GM04503 (cell line): ENCODE measurements at places on chromosomes 16 and 17.

DNA sequence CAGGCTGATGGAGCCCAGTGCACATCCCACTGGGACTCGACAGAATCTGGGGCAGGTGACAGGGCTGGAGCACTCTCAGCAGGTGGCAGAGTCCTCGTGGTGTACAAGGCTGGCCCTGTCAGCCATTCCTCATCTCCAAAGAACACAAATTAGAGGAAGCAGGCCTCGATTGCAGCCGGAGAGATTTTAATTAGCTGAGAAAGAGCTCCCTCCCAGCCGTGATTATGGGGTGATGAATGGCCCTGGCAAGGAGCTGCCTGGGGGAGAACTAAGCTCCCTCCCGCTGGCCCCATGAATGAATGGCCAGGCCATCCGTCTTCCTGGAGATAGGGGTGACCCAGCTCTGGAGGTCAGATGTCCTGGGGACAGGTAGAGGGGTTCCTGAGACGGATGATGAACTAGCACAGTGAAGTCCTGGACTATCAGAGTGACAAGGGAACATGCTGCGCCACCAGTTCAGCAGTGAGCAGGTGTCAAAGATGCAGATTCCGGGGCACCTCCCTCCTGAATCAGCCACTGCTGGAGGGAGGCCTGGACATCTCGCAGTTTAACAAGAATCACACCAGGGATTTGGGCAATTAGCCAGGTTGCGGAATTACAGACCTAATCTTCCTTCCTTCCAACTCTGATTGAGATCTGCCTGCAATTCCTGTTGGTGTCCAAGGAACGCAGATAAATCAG, 35.5 kb downstream of the PIMREG start:
- DNase-seq = no peak

GRCh38 chr16:5882087-5882640, 784.6 kb upstream of the EEF2KMT start:
- DNase-seq = no peak

GRCh38 chr17:3738562-3739295, 15.0 kb downstream of the HASPIN start:
- no peak for DNase-seq

DNA sequence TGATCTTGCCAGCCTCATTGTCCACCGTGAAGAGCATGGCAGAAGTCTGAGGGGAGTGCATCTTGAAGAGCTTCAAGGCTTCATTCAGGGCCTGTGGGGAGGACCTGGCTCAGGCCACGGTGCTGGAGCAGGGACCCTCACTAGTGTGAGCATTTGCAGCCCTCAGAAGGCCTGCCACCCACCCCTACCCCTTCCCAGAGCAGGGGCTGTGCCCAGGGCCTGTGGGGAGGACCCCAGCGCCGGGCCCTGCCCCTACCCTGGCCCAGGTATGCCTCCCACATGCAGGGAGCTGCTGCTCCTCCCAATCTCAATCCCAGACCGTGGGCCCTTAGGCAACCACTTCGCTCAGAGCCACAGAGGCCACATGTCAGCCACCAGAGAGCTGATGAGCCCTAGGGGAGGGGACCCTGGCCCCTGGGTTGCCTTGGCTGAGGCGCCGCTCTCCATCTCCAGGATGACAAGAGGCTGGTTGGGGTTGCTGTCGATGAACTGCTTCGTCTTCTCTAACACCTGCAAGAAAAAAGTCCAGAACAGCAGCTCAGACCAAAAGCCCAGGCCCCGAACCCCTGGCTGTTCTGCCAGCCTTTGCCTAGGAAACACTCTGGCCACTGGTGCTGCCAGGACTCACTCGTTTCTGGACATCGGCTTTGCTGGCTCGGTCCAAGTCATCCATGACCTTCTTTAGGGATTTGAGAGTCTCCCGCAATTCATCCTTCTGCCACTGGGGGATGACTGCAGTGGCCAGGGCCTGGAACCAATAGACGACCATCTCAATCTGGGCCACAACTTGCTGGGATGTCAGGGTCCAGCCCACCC, 1.8 kb upstream of the EXOSC6 start:
- DNase-seq = no peak

- DNase-seq = no peak
Observed at GRCh38 chr17:74404789-74405188, 27.1 kb upstream of the GPRC5C start.

- no peak for DNase-seq
Observed at GRCh38 chr17:28225271-28225670, 93.7 kb upstream of the TMEM97 start.

DNA sequence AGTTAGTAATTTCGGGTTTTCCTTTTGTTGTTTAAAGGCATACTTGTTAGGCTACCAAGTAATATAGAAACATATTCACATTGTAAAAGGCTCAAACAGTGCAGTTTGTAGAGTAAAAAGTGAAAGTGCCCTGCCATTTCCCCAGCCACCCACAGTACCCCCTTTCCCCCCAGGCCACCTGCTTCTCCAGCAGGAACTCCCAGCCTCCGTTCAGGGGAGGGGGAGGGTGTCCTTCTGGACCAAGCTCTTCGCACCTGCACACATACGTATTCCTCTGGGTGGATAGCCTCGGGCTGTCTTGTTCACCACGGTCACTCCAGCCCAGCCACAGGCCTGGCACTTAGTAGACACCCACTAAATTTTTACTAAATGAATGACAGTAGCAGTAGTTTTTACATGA, 144.5 kb downstream of the CLEC16A start:
- no peak for DNase-seq

DNA sequence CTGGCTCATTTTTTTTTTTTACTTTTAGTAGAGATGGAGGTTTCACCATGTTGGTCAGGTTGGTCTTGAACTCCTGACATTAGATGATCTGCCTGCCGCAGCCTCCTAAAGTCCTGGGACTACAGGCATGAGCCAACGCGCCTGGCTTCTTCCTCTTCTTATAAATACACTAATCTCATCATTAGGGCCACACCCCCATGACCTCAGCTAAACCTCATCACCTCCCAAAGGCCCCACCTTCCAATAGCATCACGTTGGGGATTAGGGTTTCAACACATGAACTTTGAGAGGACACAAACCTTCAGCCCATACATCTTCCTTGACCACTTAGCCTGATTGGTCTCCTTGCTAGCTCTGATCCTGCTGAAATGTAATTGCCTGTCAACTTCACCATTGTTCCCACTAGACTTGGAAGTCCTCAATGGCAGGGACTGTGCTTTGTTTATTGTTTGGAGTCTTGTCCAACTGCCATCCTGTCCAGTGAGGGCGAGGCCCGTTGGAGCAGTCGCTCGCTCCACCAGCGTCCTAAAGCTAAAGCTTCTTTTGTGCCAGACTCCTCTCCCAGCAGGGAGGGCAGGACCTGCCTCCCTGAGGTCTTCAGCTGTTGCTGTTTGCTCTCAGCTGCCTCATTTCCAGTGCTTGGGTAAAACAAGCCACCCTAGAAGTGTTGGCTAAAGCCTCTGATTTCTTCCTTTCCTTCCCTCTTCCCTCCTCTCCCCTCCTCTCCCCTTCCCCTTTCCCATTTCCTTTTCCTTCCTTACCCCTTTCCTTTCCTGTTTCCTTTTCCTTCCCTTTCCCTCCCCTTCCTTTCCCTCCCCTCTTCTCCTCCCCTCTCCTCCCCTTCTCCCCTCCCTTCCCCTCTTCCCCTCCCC, 85.3 kb downstream of the HAPSTR1 start:
- DNase-seq = no peak

DNA sequence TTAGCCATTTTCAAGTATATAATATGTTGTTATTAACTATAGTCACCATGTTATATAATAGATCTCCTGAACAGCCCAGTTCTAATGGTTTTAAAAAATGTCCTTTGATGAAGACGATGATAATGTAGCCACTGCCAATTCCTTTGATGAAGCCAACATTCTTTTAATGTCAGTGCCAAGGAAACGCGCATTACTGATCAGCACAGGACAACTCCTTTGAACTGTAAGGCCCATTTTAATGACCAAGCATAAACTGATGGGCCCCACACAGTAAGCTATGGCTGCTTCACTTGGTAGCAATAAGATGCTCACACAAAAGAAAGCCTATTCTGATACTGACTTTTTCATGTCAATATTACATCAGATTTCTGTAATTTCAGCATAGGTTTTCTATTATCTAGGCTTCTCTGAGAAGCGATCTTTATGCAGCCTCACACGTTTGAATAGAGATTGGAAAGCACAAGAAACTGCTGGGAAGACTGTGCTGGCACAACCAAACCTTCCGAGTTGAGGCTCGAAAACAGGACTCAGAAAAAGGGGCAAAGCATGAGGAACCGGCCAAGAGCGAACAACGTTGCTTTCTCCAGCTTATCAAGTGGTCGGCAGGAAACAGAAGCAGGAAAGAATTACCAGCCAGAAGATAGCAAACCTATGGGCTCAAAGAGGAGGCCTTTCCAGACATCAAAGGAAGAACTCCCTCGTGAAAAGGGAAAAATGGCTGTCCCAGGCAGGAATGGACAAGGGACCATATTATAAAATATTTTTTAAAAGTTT, 19.4 kb downstream of the ERN1 start:
- DNase-seq = no peak

GRCh38 chr17:72852277-72852938, 240.1 kb downstream of the SLC39A11 start:
- DNase-seq = no peak

GRCh38 chr17:7445619-7445968, 733 bp downstream of the CHRNB1 start:
- no peak for DNase-seq

GRCh38 chr16:11423315-11424117, 78.3 kb downstream of the RMI2 start:
- no peak for DNase-seq

- no peak for DNase-seq
Observed at GRCh38 chr17:4045487-4045886, 81.2 kb upstream of the ATP2A3 start.

DNA sequence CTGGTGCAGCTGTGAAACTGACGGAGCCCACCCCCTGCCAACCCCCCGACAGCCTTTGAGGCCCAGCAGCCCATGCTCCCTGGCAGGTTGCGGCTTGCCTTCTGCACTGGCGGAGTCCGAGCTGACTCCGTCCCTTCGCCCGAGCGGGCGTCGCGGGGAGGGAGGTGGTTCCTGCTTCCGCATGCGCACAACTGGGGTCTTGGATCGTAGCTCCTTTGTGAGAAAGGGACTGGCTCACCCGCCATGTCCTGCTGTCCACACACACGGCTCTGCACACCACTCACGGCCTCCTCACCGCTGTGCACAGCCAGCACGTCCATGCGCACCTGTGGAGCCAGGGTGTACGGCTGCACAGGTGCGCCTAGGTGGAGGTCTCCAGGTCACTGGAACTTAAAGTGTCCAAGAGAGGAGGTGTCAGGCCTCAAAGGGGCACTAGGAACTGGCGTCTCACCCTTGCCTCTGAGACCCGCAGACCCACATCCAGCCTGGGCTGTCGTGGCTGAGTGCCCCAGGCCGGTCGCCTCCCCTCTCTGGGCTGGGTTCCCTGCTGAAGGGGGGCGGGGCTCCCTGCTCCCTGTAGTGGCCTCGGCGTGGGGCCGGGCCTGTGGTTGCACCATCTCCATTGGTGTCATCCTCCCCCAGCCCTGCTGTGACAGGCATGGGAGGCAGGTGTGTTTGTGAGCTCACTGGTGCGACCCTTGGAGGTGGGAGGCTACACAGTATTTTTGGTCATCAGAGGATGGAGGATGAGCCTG, 45.3 kb downstream of the JPH3 start:
- DNase-seq = no peak

DNA sequence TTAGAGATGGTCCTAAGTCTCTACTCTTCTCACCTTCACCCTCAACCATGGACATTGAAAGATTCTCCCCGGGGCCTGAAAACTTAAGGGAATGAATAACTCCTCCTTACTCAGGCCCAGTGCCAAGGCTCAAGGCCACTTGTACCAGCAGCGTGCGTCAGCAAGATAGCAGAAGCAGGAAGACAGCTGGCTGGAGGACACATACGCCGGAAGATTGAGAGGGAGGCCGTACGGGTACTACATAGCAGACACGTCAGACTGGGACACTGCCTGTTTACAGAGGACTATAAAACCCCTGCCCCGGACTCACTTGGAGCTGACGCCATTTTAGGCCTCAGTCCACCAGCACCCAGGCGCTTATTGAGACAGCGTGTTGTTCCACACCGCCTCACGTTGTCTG, 75.8 kb upstream of the MED13 start:
- DNase-seq = no peak

GRCh38 chr16:17497648-17498047, 26.9 kb upstream of the XYLT1 start:
- DNase-seq = no peak

- no peak for DNase-seq
Observed at GRCh38 chr17:35214631-35215273, 20.6 kb upstream of the SLC35G3 start.

GRCh38 chr16:58733671-58734458, at the start of gene GOT2:
Gene GOT2 (minus strand): TSS chr16:58734316. CDS start chr16:58734228, 88 bp downstream.
- peak; percentile 42 for DNase-seq
